NCI-H748 treated with DMSO at 0.1 percent for 48 hours (cell line): ENCODE measurements at places on chromosomes 6 and 20.

- DNase-seq: no peak
Observed at GRCh38 chr20:32941155-32941885, 62.9 kb downstream of the SUN5 start.

- DNase-seq: no peak
Observed at GRCh38 chr6:106077170-106077569, 9.0 kb upstream of the PRDM1 start.

- DNase-seq: no peak
Observed at GRCh38 chr6:1491591-1492319, 102.4 kb downstream of the FOXF2 start.

DNA sequence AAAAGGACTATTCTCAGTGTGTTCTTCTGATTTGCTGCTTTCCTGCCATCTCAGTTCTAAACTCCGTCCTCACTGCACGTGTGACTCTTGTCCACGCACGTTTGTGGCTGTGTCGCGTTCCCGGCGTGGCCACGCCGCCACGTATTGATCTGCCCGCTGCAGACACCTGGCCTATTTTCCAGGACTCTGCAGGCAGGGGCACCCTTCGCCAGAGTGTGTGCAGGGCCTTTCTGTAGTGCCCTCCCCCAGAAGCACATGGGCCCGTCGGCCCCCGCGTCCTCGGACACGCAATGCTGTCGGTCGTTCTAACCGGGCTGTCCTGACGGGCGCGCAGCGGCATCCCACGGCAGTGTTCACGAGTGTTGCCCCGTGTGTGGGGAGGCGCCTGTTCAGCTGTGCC is 87.6 kb downstream of the YTHDF1 start:
- no peak for DNase-seq

DNA sequence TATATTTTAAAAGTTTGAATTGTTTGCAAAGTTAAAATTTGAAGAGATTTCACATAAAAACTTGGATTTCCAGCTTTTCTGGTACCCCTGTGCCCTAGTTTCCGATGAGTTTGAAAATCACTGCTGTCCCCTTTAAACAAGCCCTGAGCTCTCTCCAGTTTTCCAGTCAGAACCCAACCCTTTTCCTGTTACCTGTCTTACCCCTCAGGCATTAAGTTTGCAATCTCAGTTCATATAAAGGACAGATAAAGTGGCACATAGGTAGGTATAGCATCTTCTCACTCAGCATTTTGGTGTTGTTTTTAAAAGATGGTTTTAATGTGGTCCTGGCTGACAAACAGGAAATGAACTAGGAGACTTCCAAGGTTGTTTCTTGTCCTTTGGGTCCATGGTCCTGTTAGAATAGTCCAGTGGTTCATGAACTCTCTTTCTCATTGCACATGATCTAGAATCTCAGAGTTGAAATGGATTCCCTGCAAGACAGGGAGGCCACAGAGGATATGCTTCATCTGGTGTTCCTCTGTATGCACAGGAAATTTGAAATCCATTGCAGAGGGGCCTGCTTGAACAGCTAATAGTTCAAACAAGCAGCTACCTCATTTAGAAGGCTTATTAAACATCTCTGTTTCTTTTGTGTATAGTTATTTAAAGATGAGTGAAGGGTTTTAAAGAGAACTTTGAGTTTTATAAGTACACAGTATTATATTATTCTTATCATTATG is 82.7 kb downstream of the JAG1 start:
- DNase-seq: no peak

DNA sequence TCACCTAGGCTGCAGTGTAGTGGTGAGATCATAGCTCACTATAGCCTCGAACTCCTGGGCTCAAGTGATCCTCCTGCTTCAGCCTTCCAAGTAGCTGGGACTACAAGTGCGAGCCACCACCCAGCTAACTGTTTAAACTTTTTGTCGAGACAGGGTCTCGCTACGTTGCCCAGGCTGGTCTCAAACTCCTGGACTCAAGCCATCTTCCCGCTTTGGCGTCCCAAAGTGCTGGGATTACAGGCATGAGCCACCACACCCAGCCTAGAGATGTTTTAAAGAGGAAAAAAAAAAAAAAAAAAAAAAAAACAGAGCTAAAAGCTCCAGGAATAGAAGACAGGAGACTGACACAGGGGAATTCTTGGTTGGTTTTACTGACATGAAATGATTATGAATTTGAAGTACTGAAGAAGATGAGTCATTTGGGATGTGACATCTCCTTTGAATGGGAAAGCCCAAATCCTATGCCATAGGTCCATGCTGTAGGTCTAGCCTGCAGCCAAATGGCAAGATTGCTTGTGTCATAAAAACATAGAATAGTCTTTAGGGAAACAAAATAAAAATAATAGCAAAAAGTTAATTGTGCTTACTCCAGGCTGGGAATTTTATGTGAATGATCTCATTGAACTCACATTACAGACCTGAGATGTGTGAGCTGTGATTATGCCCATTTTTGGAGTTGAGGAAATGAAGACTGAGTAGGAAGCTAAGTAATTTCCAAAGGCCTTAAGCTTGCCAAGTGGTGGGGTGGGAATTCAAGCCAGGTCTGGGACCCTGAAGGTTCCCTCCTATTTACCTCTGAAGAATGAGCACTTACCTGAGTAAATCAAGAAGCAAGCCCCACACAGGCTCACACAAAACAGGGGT is 24.3 kb upstream of the NHSL1 start:
- no peak for DNase-seq

- no peak for DNase-seq
Observed at GRCh38 chr6:105364243-105364642, 38.6 kb downstream of the PREP start.

DNA sequence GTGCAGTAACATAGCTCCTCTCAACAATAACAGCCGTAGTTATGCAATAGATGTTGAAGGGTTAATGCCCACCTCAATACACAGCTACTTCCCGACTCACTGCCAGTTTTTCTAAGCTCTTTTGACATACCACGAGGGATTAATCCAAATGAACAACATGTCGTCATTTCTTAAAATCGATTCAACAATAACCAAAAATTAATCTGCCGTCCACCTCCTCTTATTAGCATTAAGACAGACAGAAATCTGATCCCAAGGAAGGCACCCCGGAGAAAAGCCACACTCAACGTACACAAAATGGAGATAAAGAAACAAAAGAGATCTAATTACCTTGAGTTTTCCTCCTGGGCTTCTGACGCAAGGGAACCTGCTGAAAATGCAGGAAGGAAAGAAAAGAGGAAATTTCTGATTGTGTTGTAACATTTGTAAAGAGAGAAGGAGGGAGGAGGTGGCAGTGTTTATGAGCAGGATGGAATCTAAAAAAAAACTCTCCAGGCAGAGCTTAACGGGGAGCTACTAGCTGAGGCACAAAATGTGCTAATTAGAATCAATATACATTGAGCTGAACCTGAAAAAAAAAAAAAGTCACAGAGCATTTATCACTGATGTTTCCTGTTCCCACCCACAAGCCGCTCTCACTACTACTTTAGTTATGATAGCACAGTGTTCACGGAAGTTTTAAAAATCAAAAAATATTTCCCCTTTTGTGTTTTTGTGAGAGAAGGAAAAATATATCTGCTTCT is 109.3 kb downstream of the IPCEF1 start:
- DNase-seq: peak; percentile 53

- DNase-seq: peak; percentile 69
Observed at GRCh38 chr6:132962936-132963868, 148.8 kb downstream of the RPS12 start.

GRCh38 chr6:36929607-36930006 is 24.9 kb upstream of the PI16 start:
- no peak for DNase-seq

GRCh38 chr6:105591053-105591452 is 188.2 kb upstream of the PREP start:
- no peak for DNase-seq

DNA sequence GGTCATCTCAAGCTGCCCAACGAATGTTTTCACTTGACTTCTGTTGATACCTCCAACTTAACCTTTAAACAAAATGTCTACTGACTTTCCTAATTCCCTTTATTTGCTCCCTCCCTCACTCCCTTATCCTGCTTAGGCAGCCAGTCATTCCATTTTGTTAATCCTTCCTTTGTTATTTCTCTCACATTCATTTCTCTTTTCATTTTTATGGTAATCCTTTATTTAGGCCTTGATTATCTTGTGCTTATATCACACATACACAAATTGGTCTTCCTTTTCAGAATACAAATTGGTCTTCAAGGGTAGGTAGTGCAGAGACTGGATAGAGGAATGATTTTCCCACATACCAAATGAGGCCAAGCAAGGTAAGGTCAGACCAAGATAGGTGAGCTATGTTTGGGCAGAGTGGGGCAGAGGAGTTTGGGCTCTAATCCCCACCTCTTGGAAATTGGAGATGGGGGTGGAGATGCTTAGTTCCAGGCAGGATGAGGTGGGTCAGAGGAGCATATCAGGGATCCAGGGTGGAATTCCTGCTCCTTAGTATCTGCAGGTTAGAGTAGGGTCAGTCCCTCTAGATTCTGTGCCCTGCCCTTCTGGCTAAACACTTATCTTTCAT is 2.0 kb upstream of the SPACA1 start:
- no peak for DNase-seq

DNA sequence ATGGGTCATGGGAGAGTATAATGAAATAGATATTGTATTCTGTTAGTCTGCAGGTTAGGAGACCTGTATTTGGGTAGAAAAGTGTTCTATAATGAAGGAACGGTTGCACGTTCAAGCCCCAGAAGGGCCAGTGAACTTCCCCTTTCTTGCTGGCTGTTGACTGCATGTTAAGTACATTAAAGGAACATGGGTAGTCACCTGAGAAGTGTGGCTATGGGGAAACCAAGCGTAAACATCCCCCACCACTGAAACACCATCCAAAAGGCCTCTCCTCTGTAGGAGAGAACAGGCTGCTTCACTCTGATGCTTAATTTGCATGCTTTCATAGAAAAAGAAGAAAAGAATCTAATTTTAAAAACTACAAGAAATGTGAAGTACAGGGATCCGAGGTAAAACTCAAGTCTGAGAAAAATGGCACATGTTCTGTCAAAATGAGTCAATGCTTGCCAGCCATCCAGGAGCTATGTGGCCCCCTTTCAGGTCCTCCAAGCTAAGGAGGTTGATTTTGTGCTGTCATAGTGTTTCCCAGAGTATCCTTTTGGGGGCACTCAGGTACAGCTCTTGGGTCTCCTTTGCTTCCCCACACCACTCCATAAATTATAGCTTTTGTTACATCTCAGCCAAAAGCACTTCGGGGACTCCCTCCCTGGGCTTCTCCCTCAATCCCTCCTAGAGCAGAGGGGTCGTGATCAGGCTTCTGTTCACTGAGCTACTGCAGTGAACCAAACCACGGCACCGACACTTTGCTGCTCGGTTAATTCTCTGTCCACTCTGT is 283.7 kb upstream of the AGPAT4 start:
- DNase-seq: no peak

DNA sequence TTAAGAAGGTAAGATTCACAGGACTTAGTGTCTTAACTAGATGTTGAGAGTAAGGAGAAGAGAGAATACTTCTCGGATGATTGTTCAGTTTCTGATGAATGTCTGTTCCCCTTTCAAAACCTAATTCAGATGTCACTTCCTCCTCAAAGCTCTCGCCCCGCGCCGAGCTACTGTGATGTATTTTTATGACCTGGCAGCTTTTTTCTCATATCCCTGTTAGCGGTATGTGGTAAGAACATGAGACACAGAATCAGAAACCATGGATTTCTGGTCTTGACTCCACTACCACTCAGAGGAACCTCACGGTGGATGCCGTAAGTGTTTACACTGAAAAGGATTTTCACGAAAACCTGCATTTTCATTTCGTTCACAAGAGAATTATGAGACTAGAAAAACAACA is 48.4 kb downstream of the CEP43 start:
- no peak for DNase-seq
